ENCODE measurements at places on chromosomes 7 and 10.

DNA sequence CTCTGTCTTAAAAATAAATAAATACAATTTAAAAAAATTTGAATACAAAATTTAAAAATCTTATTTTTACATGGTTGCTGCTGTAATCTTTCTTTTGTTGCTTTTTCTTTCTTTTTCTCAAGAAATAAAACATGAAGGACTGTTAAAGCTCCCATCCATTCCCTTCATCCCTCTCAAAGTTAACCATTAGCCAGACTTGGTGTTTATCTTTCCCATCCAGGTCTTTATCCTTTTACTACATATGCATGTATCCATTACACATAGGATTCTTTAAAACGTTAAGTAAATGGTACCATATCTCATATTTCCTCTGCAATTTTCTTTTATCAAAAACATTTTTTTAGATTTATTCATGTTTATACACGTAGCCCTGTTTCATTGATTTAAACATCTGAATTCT lies 70.1 kb downstream of the CREB3L2 start:
- no peak for DNase-seq

- peak; percentile 23 for DNase-seq
Observed at GRCh38 chr7:29806208-29806994, at the start of gene WIPF3. WIPF3 (plus strand) TSS chr7:29806508; CDS start chr7:29834725, 28,217 bp downstream.

DNA sequence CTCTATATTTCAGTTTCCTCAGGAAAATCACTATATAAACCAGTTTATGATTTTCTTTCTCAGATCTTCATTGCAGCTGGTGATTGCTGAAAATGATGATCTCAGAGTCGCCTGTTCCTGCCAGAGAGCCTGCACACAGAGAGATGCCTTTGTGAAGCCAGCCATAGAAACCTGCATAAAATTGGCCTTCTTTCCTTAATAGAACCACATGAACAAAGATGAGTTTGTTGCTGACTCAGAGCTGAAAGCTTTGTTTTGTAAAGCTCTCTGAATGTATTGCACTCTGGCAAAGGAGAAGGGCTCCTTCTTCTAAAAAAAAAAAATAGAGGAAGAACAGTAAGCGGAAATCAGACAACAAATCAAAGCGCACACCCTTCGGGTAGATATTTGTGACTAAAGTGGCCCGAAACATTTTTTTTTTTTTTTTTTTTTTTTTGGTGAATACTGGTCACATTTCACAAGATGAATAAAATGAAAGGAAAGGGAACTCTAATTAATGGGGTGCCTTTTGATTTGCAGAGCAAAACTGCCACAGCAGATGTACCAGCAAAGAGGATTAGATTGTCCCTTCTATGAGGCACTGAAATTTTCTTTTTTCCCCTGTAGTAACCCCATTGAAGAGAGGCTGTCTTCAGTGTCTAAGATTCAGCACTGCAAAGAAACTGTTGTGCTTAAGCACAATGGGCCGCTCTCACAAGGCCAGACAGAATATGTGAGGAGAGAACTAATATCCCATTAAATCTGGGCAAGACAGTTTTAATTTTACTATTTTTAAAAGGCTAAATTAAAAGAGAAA lies 75.1 kb upstream of the PTPRZ1 start:
- DNase-seq, result no peak

DNA sequence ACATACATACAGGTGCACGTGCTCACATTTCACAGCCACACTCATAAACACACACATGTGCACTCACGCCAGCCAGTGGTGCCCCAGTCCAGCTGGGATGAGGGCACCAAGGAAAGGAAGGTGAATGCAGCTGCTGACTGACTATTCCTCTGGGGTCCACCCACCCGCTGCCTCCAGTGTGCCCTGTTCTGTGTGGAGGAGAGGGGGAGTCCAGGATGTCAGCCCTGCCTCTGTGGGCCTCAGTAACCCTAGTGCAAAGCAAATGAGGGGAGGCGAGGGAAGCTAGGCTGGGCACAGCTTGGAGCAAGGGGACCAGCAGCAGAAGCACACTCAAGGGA lies 57.6 kb downstream of the YKT6 start:
- no peak for DNase-seq

DNA sequence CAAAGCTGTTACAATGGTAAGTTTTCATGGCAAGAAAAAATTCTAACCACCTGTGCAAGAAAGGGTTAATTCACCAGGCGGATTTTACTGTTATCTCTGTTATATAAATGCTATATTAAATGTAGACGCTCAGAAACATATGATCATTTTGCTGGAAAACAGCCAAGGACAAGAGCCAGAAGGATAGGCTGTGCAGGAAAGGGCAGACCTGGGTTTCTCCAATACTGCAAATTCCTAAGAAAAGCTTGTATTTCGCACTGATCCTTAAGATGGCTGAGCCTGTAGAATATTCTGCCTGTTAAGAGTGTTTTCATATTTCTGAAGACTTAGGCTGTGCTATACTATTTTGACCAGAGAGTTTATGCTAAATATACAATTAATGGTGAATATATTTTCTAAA lies 564.1 kb upstream of the KCND2 start:
- DNase-seq, result no peak

DNA sequence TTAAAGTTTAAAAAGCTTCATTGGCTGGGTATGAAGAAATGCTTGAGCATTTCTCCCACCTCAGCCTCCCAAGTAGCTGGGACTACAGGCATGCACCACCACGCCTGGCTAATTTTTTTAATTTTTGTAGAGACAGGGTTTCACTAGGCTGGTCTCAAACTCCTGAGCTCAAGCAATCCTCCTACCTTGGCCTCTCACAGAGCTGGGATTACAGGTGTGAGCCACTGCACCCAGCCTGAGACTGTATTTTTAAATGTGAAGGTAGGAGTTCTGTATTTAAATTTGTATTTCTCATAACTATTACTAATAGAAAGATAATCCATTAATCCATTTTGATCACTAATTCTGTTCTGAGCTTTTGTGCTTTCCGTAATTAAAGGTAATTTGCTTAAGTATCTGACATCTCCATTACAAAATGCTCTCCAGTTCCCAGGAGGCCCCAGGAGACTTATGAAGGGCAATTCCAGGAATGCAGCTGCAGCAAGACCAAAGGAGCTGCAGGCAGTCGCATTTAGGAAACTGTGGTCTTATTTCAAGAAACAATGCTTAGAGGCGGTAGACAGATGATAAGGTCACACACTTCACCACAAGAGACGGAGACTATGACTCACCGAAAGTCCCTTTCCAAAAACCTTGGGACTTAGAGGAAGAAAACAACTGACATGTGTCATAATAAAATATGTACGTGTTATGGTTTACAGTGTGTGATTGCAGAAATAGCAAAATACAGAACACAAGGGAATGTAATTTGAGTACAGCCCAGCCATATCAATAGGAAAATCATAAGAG lies 23.3 kb downstream of the YAE1 start:
- no peak for DNase-seq

All from GM12892 (cell line).